ENCODE measurements at places on chromosomes 1 and 21. TPM values are rescaled to one million over a fixed set of nuclear protein-coding genes. Genes with fewer than 3 reads are reported as not detected.

DNA sequence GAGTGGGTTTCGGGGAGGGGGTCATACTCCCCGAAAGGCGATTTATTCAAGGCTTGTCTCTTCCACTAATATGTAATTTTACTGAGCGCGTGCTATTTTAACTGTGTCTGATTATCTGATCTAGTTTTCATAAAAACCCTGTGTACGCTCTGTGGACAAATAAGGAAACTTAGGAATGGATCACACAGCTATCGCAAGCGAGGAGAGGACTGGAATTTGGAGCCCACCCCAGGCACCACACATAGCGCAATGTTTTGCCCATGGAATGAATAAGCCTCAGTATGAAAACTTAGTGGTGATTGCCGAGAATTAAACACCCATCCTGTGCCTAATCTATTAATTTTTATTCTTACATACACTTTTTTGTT is 9.8 kb upstream of the RAB42 start:
- DNase-seq: peak; percentile 62

- DNase-seq: peak; percentile 59
Measured at GRCh38 chr1:170664828-170665612, 1.1 kb downstream of the PRRX1 start.

The HLX gene
- 4.1 TPM for total RNA-seq

GRCh38 chr1:58934706-58935105 is 150.9 kb upstream of the JUN start:
- no peak for DNase-seq

The CFHR3 gene
- total RNA-seq: not detected

GRCh38 chr1:40630488-40631223 is 34.8 kb downstream of the RIMS3 start:
- DNase-seq: peak; percentile 9

DNA sequence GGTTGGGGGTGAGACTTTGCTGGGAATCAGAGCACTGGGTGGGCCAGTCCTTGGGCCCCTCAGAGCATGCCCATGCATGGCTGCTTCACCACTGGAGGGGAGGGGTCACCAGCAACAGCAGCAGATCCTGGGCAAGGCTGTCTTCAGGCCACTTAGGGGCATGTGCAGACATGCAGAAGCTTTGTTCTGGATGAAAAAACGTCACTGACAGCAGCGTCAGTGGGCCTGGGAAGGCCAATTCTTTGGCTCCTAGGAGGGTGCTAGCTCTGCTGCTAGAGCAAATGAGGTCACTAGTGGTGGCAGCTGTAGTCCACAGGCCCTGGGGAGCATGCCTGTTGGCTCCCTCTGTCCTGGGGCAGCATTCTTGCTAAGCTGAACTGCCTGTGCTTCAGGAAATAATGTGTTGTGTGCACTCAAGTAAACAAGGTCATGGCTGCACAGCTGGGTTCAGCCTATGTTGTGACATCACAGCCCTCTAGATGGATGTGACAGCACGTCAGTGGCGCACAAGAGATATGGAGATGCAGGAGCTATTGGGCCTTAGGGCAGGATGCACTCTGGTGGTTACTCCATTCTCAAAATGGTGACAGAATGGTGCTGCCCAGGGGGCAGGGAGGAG is 27.0 kb downstream of the ZC3H11B start:
- DNase-seq: no peak

- peak; percentile 21 for DNase-seq
Measured at GRCh38 chr1:172184506-172185191, 235.8 kb upstream of the C1orf105 start.

The CLDN19 gene
- total RNA-seq: not detected

The MYCL gene
- total RNA-seq: 0.81 TPM

The NTRK1 gene
- total RNA-seq: 0.09 TPM

The ATP6V1G3 gene
- total RNA-seq: not detected

The AMY1A gene
- total RNA-seq: not detected

- DNase-seq: no peak
Measured at GRCh38 chr1:6890686-6891085, 105.4 kb downstream of the CAMTA1 start.

- no peak for DNase-seq
Measured at GRCh38 chr1:150628766-150629114, 672 bp downstream of the ENSA start.

Data from fibroblast of the aortic adventitia (primary cell).